ENCODE measurements at places on chromosomes 6 and 20.

DNA sequence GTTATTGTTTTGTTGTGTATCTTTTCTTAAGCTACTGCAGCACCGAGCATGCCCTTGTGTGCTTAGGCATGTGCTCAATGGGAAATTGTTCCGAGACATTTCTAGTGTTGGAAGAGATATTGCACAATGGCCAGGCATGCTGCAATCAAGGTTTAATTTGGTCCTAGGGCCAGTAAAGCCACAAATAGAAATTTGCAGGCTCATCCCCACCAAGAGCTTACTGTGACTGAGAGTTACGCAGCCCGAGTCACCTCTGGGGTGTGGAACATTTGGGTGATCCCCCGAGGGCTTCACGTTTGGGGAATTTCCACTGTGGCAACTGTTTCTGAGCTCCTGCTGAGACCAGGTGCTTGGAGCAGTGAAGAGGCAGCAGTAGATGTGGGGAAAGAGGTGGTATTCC is 65.8 kb downstream of the ADTRP start:
- DNase-seq, result no peak

DNA sequence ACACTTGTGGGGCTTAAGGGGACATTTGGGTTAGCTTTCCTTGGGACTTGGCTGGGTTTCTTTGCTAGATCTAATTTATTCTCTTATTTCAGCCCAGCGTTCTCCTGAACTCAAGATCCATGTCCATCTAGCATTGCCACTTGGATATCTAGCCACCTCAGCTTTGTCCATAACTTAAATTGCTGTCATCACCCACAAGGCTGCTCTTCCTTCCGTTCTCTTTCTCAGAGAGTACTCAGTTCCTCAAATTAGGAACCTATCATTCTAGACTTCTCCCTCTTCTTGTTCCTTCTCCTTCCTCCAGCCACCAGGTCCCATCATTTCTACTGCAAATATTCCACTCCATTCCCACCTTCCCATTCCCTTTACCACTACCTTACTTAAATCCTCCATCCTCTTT is 4.3 kb downstream of the SMIM26 start:
- DNase-seq, result no peak

- DNase-seq, result no peak
Observed at GRCh38 chr6:41022294-41022693, 16.7 kb downstream of the UNC5CL start.

DNA sequence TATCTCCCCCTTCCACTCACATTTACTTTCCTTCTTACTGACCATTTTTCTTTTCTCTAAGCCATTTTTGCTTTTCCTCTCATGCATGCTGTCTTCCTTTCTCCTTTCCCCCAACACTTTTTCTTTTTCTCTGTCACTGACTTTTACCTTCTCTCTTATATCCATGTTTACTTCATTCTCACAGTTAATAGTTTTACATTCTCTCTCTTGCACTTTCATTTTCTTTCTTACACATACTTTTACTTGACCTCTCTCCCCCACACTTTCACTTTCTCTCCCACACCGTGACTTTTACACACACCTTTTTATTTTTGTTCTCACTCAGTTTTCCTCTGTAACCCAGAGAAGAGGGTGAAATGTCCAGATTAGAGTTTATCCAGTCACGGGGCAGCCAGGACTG is 636.3 kb downstream of the PTPRT start:
- no peak for DNase-seq

- no peak for DNase-seq
Observed at GRCh38 chr6:70385901-70386300, 27.4 kb upstream of the FAM135A start.

- no peak for DNase-seq
Observed at GRCh38 chr6:168714547-168715260, 273.7 kb downstream of the SMOC2 start.

DNA sequence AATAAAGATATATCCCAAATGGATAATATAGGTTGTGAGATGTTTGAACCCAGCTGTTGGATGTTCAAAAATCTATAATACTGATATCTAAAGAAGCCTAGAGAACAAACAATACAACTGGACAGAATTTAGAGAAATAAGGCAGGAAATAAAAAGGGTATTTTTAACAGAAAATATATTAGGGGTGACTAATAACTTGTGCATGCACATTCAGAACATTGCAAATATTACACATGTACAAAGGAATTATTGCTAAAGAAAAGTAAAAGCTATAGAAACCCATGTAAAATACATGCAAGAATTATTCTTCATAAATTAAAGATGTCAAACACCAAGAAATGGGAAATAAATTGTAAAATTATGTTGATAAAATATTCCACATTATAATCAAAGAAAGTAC is 32.7 kb upstream of the HCRTR2 start:
- DNase-seq, result no peak

- no peak for DNase-seq
Observed at GRCh38 chr6:159790956-159791598, 810 bp downstream of the MRPL18 start.

DNA sequence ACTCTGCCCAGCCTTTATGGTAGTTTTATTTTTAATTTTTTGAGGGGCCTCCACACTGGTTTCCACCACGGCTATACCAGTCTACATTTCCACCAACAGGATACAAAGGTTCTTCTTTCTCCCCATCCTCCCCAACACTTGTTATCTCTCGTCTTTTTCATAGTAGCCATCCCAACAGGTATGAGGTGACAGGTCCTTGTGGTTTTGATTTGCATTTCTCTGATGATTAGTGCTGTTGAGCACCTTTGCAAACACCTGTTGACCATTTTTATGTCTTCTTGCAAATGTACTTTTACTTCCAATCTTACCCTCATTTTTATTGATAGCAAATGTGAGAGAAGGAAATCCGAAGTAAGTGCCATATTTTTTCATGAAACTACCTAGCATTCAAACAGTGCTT is 195.4 kb upstream of the PREP start:
- DNase-seq, result no peak

DNA sequence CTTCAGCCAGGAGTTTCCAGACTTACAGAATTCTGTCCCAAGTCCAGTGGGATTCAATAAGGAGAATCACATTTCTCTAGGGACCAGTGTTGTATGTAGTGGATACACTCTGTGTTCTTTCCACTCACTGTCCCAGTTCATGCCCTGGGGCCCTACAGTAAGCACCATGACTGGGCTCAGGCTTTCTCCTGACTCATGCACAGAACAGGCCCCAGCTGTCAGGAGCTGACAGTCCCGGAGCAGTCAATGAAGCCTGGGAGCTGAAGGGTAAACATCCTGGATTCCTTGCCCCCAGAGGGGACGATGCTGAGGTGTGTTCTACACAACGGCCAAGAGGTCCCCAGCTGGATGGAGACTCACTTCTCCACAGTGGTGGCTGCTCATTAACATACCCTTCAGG is 40.2 kb upstream of the LRFN2 start:
- no peak for DNase-seq

- DNase-seq, result no peak
Observed at GRCh38 chr20:42740226-42740870, 449.4 kb downstream of the PTPRT start.

GRCh38 chr20:64063389-64064144 is 569 bp downstream of the TCEA2 start:
- DNase-seq, result no peak

All from coronary artery (tissue), 2 donors.